ENCODE measurements at places on chromosomes 3 and 15. TPM values are rescaled to one million over a fixed set of nuclear protein-coding genes. Genes with fewer than 3 reads are reported as not detected.

DNA sequence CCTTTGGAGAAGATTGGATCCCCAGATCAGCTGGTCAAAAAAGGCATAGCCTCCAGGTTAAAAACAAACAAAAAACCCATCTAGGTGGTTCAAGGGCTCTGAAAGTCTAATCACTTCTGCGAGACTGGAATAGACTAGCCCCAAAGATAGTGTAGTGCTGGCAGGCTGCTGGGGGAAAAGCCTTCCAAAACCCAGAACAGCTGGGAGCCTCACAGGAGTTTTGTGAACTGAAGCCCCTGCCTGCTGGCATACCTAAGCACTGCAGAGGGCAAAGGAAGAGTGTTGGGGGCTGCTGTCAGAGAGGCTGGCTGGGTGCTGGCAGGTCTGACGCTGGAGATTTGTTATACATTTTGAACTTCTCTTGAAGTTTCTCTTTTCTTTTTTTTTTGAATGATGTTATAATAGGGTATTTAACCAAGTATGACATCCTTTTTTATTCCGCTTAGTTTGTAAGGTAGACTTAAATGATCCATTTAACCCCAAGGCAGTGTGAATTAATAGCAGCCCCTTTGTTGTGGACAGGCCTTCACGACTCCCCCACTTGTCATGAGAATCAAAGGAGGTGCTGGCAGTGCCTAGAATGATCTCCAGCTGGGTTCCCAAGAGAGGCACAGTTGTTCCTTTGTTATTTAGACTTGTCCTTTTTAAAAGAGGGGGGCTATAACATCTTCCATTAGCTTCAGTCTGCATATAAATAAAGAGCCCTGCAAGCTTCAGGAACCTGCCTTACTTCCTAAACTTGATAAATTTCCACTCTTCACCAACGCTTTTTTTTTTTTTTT lies 53.9 kb downstream of the CRTC3 start:
- no peaks in the 10 kb centered on the region for H3K4me1 ChIP-seq
- no peaks in the 10 kb centered on the region for H3K36me3 ChIP-seq
- H3K27ac ChIP-seq = no peak overlapping the region
- H3K4me3 ChIP-seq = no peak overlapping the region
- H3K27me3 ChIP-seq = no peaks in the 10 kb centered on the region
- no peak for DNase-seq

DNA sequence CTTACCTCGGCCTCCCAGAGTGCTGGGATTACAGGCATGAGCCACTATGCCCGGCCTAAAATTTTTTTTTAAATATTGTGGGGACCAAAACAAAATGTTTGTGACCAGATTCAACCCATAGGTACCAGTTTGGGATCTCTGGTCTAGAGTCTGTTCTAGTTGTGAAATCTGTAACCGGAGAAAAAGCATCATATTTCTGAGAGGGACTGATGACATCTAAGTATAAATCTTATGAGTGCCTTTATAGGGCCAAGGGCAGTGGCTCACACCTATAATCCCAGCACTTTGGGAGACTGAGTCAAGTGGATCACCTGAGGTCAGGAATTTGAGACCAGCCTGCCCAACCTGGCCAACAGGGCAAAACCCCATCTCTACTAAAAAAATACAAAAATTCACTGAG lies 14.1 kb upstream of the OSBPL11 start:
- H3K27ac ChIP-seq = no peak overlapping the region
- H3K4me3 ChIP-seq = no peak overlapping the region
- DNase-seq = no peak
- no peaks in the 10 kb centered on the region for H3K4me1 ChIP-seq
- H3K36me3 ChIP-seq = no peaks in the 10 kb centered on the region

- peaks cover 1% of the 10 kb centered on the region for H3K36me3 ChIP-seq
- DNase-seq = no peak
- peaks cover 29% of the 10 kb centered on the region for H3K4me1 ChIP-seq
- H3K4me3 ChIP-seq = no peak overlapping the region
- no peaks in the 10 kb centered on the region for H3K27me3 ChIP-seq
Measured at GRCh38 chr3:52094571-52095485, 38.5 kb upstream of the DUSP7 start.

GRCh38 chr3:192901435-192901834 lies 16.2 kb downstream of the MB21D2 start:
- DNase-seq = peak; percentile 72
- H3K27ac ChIP-seq = peak overlapping the region; percentile 86
- peaks cover 13% of the 10 kb centered on the region for H3K4me1 ChIP-seq
- H3K36me3 ChIP-seq = no peaks in the 10 kb centered on the region

BCL2A1 gene
- polyA plus RNA-seq = 0.31 TPM

- no peak for DNase-seq
- H3K36me3 ChIP-seq = no peaks in the 10 kb centered on the region
- H3K4me3 ChIP-seq = no peak overlapping the region
- H3K27ac ChIP-seq = no peak overlapping the region
- no peaks in the 10 kb centered on the region for H3K27me3 ChIP-seq
- H3K4me1 ChIP-seq = no peaks in the 10 kb centered on the region
Measured at GRCh38 chr3:174812172-174812862, 46.8 kb upstream of the NAALADL2 start.

DNA sequence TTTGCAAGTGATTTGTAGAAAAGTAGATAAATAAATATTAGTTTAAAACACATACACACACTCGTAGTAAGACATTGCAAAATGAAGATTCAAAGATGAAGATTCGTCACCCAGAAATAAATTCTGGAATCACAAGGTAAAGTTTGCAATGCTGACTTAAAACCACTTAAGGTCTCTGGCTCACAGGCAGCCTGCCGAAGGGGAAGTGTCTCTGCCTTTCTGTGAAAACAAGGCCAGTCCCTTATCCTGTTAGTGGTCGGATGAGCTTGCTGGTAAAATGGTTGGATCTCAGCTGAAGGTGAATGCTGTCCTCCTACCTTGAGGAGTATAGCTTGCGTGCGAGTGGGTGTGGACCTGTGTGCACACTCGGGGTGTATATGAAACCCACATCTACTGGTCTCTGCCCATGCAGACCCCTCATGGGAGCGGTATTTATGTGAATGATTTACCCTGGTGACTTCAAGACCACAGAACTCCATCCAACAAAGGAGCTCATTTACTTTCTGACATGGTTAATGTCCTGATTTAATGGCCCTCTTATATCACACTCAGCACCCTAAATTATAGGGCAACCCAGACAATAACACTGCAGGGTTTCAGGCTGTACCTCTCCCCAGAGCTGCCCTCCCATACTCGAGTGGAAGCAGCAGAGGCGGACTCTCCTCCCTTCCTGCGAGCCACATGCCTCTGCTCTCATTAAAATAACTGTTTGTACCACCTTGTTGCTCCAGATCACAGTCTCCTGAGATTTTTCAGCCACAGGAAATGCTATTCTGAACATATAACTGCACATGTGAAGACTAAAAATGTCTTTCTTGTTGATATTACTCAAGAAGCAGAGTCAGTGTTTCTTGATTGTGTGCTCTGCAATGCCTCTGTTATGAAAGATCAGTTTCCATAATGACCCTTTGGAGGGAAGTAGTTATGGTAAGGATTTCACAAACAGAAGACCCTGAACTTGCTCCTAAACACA lies 45.9 kb upstream of the ALDH1A3 start:
- no peaks in the 10 kb centered on the region for H3K4me1 ChIP-seq
- no peaks in the 10 kb centered on the region for H3K27me3 ChIP-seq

DNA sequence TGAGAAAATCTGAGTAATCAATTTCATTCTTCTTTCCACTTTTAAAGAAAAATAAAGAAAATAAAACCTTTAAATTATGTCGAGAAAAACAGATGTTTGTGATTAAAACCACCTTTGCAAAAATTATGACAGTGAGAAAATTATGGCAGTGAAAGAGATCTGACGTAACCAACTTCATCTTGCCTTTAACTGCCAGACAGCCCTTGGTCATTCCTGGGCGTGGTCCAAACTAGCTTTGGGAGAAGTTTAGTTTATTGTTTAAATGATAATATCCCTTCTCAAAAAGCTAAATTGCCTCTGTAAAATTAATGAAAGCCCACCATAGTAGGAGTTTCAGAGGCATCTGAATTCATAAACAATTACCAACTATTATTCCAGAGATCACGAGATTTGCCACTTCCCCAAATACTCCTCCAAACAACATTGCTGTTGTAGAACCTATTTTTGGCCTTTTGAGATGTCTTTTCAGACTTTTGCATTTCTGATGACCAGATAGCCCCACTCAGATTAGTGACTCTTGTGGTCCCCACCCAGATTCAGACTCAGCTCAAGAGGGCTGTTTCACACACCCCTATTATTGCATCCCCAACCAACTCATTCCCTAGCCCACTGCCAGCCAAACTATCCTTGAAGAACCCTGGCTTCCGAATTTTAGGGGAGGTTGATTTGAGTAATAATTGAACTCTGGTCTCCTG lies 664.4 kb upstream of the CBLB start:
- no peaks in the 10 kb centered on the region for H3K4me1 ChIP-seq
- no peak overlapping the region for H3K27ac ChIP-seq
- H3K27me3 ChIP-seq = no peaks in the 10 kb centered on the region
- H3K36me3 ChIP-seq = no peaks in the 10 kb centered on the region
- no peak overlapping the region for H3K4me3 ChIP-seq
- DNase-seq = no peak

DNA sequence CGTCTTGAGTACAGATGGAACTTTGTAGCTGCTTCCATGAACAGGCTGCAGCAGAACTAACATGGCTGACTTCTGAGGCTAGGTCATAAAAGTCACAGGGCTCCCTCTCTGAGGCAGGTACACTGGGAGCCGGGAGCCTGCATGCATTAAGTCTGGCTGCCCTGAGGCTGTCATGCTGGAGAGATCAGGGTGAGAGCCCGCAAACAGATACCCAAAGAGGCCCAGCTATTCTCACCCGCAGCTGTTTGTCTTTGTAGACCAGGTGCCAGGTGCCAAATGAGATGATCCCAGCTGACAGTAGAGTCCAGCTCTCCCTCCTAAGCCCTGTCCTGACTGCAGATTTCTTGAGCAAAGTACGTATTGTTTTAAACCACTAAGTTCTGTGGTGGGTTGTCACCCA lies 8.6 kb upstream of the SLCO3A1 start:
- H3K27ac ChIP-seq = no peak overlapping the region
- H3K4me3 ChIP-seq = no peak overlapping the region
- H3K27me3 ChIP-seq = no peaks in the 10 kb centered on the region

DNA sequence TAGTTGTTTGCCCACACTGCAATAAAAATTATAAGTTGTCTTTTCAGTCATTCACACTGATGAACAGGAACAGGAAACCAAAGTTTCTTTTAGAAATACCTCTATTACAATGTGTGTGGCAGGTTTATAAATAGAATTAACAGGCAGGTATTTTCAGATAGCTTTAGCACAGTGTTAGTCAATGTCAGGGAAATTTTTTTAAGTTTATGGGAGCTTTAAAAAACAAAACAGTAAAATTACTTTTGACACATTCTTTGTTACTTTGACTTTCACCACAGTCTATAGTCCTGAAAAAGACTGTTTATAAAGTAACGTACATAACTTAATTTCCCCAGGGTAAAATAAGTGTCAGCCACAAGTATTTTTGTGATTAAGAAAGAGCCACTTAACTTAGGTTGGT lies 38.1 kb downstream of the SERPINI1 start:
- no peaks in the 10 kb centered on the region for H3K4me1 ChIP-seq
- no peak overlapping the region for H3K27ac ChIP-seq
- no peaks in the 10 kb centered on the region for H3K36me3 ChIP-seq

P3H2 gene
- polyA plus RNA-seq = 24.2 TPM

CHL1 gene
- 0.01 TPM for polyA plus RNA-seq

DNA sequence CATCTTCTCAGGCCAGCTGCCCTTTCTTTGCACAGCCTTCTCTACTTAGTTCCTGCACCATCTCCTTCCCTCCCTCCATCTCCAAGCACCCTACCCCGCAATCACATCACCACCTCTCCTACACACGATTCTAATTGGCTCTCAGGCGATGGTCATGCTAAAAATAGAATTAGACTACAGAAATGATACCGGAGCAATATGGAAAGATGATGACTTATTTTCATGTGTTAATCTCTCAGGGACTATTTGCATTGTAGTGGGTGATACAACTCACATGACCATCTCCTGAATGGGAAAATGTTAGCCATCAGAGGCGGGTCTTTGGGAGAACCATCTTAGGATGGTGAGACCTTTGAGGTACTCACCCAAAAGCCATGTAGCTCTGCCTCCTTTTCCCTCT lies 54.7 kb upstream of the PPARG start:
- H3K36me3 ChIP-seq = no peaks in the 10 kb centered on the region
- H3K4me3 ChIP-seq = no peak overlapping the region
- peaks cover 8% of the 10 kb centered on the region for H3K4me1 ChIP-seq
- no peaks in the 10 kb centered on the region for H3K27me3 ChIP-seq
- H3K27ac ChIP-seq = no peak overlapping the region
- no peak for DNase-seq

UBAP1L gene
- polyA plus RNA-seq = 0.33 TPM

- peaks cover 7% of the 10 kb centered on the region for H3K4me1 ChIP-seq
- peak; percentile 75 for DNase-seq
- peak overlapping the region; percentile 53 for H3K27ac ChIP-seq
Measured at GRCh38 chr3:20041197-20041780, 1.0 kb downstream of the KAT2B start.

DNA sequence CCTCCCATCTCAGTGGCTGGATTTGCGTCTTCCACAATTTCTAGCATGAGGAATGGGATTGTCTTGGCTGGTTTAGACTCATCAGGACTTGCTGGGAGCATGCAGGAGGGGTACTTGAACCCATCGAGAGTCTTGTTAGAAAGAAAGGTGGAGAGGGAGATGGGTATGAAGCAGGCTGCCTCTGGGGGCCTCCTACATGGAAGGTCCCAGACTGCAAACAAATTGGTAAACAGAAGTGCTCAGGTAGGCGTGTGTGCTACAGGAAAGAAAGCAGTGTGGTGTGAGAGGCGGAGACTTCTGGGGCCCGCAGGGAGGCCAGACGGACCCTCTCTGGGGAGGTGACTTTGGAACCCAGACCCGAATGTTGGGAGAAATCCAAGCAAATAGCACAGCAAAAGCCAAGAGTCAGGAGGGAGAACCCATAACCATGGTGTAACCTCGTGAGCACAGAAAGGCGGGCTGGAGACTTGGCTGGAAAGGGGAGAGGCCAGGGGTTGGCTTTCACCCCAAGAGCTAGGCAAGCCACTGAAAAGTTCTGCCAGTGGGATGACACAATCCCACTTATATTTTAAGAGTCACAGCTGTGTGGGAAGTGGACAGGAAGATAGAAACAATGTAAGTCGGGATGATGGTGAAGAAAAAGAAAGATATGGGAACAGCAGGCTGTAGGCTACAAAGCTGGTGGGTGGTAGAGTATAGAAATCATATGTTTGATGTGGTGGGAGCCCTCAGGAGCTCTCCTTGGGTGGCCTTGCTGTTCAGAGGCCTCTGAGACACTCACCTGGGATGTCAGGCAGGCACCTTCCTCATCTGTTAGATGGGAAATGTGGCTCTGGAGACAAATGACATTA lies 130.1 kb upstream of the PRR20G start:
- DNase-seq = no peak
- no peak overlapping the region for H3K27ac ChIP-seq
- no peaks in the 10 kb centered on the region for H3K36me3 ChIP-seq
- peaks cover 14% of the 10 kb centered on the region for H3K27me3 ChIP-seq

GRCh38 chr15:45391746-45392583 lies 13.6 kb upstream of the GATM start:
- no peaks in the 10 kb centered on the region for H3K4me1 ChIP-seq
- H3K27ac ChIP-seq = no peak overlapping the region
- H3K4me3 ChIP-seq = no peak overlapping the region
- peaks cover 3% of the 10 kb centered on the region for H3K27me3 ChIP-seq
- no peaks in the 10 kb centered on the region for H3K36me3 ChIP-seq

- H3K27ac ChIP-seq = no peak overlapping the region
- peak overlapping the region; percentile 52 for H3K4me3 ChIP-seq
- H3K36me3 ChIP-seq = no peaks in the 10 kb centered on the region
Measured at GRCh38 chr15:76058714-76059319, 968 bp upstream of the TMEM266 start.

Measured in fibroblast of lung (primary cell).